MCF 10A (cell line): ENCODE measurements at places on chromosomes 1 and 21. TPM values are rescaled to one million over a fixed set of nuclear protein-coding genes. Genes with fewer than 3 reads are reported as not detected.

DNA sequence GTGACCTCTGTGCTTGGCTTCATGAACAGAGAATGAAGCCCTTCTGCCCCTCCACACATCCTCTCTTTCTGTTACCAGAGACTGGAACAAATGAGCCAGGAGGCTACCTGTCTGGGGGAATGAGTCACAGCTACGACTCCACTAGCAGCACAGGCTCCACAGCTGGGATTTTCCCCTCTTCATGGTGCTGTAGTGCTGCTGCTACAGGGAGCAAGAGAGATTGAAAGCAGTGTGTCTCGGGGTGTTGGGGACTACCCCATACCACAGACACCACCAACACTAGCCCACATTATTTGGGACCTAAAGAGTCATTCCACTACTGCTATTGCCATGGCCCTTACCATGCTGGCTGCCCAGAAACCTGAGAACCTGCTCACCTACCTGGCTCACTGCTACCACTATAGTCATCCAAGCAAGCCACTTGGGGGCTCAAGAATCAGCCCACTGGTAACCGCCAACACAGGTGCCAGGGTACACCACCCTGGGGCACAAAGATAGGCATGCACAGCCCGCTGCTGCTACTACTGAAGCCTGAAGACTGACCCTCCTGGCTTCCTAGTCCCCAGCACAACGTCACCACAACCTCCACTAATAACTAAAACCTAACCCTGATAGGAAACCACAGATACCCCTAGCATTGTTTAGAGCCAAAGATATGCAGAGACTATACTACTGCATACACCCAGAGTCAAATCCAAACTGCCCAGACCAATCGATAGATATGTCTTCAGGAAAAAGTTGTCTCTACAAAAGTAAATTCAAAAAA, 17.7 kb downstream of the CD1E start:
- H3K4me1 ChIP-seq, result no peaks in the 10 kb centered on the region
- H3K36me3 ChIP-seq, result no peaks in the 10 kb centered on the region
- DNase-seq, result peak; percentile 34
- peaks cover 49% of the 10 kb centered on the region for H3K27me3 ChIP-seq

- no peak for DNase-seq
- no peaks in the 10 kb centered on the region for H3K36me3 ChIP-seq
- no peak overlapping the region for H3K4me3 ChIP-seq
- no peaks in the 10 kb centered on the region for H3K27me3 ChIP-seq
- no peak overlapping the region for H3K27ac ChIP-seq
- peaks cover 14% of the 10 kb centered on the region for H3K4me1 ChIP-seq
These were observed 67.8 kb downstream of the ITPKB start for GRCh38 chr1:226671277-226671676.

Gene OR2T29
- total RNA-seq, result not detected in 2 replicates

GRCh38 chr1:45730780-45731319, 19.6 kb downstream of the IPP start:
- no peak for DNase-seq
- H3K27ac ChIP-seq, result no peak overlapping the region
- no peaks in the 10 kb centered on the region for H3K4me1 ChIP-seq
- H3K27me3 ChIP-seq, result no peaks in the 10 kb centered on the region
- peaks cover 24% of the 10 kb centered on the region for H3K36me3 ChIP-seq

GRCh38 chr1:155892796-155893195, 18.4 kb downstream of the RIT1 start:
- no peaks in the 10 kb centered on the region for H3K27me3 ChIP-seq
- peak overlapping the region; percentile 93 for H3K27ac ChIP-seq
- peaks cover 21% of the 10 kb centered on the region for H3K36me3 ChIP-seq
- peak overlapping the region; percentile 53 for H3K4me3 ChIP-seq
- peaks cover 16% of the 10 kb centered on the region for H3K4me1 ChIP-seq

Gene CRABP2
- 0.98 and 1.9 TPM in 2 replicates for total RNA-seq

Gene SLC2A1
- 87.5 and 95.0 TPM in 2 replicates for total RNA-seq

DNA sequence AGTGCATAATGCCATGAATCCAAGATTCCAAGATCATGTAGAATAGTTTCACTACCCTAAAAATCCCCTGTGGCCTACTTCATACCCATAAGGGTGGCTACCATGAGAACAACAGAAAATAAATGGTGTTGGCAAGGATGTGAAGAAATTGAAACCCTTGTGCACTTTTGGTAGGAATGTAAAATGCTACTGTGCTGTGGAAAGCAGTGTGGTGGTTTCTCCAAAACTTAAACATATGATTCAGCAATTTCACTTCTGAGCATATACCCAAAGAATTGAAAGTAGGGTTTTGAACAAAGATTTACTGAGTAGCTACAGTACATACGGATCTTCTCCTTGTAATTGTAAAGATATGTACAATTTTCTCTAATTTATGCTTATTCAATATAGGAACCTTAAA, 16.0 kb downstream of the FNBP1L start:
- DNase-seq, result no peak
- no peaks in the 10 kb centered on the region for H3K27me3 ChIP-seq
- no peaks in the 10 kb centered on the region for H3K36me3 ChIP-seq
- no peak overlapping the region for H3K4me3 ChIP-seq
- no peak overlapping the region for H3K27ac ChIP-seq

DNA sequence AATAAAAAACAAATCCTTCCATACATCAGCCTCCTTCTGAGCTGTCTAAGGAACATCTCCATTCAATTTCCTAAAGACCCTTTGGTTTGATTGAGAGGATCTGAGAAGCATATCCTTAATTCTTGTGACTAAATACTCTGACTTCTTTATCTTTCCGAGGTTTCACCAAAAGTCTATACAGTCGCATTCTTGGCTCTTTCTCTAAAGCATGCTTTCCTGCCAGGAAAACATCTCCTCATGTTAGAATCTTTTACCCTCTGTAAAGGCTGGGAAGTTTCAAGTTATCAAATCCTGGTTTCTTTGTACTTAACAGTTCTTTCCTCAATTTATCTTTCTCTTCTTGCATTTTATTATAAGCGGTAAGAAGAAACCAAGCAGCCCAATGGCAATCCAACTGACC, 630.4 kb downstream of the PTPRC start:
- H3K27me3 ChIP-seq, result no peaks in the 10 kb centered on the region
- no peak overlapping the region for H3K4me3 ChIP-seq
- no peak overlapping the region for H3K27ac ChIP-seq
- no peaks in the 10 kb centered on the region for H3K36me3 ChIP-seq
- DNase-seq, result no peak

GRCh38 chr1:42806593-42806992, 10.3 kb upstream of the ERMAP start:
- no peaks in the 10 kb centered on the region for H3K27me3 ChIP-seq
- H3K4me1 ChIP-seq, result no peaks in the 10 kb centered on the region
- peaks cover 5% of the 10 kb centered on the region for H3K36me3 ChIP-seq

GRCh38 chr1:190747704-190748103, 270.0 kb upstream of the BRINP3 start:
- no peaks in the 10 kb centered on the region for H3K27me3 ChIP-seq
- no peak overlapping the region for H3K4me3 ChIP-seq
- H3K27ac ChIP-seq, result no peak overlapping the region
- no peaks in the 10 kb centered on the region for H3K36me3 ChIP-seq

DNA sequence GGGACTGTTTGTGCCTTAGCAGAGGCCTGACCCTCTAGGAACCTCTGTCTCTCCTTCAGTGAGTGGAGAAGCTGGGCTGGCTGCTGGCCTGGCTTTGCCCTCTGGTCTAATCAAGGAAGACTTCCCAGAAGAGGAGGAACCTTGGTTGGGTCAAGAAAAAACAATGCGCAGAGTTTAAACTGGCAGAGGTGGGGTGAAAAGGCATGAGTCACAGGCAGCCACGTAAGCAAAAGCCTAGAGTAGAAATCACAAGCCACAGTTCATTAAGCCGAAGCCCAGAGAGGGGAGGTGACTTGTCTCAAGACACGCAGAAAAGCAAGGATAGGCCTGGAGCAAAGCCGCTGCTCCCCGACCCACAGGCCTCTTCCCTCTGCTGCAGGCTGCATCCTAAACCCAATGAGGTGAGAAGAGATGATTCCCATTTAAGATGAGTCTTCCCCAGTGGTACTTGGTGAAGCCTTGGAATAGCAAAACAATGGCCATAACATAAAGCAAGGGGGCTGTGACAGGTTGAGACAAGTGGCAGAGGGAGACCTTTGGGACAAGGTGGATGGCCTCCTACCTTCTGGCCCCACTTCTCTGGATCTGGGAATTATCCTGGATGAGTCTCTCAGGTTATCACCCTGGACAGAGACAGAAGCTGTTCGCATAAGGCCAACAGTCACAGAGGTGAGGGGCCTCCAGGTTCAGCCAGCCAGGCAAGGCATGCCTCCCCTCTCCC, 7.7 kb downstream of the PDZK1IP1 start:
- DNase-seq, result peak; percentile 90
- peak overlapping the region; percentile 41 for H3K27ac ChIP-seq
- no peak overlapping the region for H3K4me3 ChIP-seq
- H3K27me3 ChIP-seq, result no peaks in the 10 kb centered on the region

DNA sequence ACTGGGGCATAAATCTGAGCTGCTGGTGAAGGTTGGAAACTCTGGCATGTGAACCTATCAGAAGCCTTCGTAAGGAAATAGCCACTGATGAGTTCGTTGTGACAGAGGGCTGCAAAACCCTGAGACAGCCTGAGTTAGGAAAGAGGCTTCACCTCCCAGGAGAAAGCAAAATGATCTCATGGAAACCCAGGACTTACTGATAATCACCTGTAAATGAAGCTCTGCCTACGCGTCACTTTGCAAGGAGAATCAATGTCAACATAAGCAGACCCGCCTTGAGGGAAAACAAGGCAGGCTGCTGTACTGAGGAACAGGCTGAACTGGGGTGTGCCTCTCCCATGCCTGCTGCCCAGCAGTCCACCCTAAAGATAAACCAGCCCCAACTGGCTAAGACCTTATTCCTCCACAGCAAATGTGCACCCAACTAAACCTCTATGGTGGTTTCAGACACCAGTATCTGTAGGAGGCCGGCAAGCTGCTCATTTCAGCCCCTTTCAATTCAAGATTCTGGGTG, 46.8 kb upstream of the SLC44A3 start:
- peaks cover 4% of the 10 kb centered on the region for H3K4me1 ChIP-seq
- H3K27ac ChIP-seq, result no peak overlapping the region
- H3K36me3 ChIP-seq, result no peaks in the 10 kb centered on the region

Gene ZNF326
- total RNA-seq, result 28.9 and 32.9 TPM in 2 replicates

Gene CD48
- total RNA-seq, result not detected in 2 replicates

Gene OXCT2
- not detected in 2 replicates for total RNA-seq

Gene LZIC
- 37.2 and 42.6 TPM in 2 replicates for total RNA-seq

DNA sequence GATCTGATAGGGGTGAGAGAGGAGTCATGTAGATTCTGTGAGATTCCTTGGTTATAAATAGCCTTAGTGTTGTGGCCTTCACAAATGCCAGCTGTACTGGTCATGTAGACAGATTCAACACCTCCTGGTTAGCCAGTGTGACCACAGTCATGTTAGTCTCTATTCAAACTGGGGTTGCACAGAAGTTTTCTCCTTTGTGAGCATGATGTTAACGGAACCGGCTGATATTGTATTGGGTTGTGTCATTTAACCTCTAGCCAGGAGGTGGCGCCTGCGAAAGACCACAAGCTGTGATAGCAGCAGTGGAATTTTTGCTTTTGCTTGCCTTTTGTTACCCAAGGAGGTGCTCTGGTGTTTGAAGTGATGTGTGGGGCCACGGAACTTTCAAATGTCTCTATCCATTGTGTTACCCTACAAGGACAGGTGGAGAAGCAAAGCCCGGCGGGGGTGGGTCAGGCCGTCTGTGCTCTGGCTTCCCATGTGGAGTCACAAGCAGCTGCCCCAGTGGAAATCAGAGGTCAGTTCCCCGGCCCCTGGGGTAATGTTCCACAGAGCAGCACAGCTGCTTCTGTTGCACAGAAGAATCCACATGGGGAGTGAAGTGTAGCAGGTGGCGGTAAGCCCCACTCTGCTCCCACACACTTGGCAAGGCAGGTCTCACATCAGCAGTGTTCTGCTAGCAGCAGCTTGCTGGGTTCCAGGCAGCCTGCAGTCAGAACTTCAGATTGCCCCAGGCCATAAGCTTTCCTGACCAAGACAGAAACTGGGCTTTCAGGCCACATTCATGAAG, 112.6 kb downstream of the ADAMTS1 start:
- H3K36me3 ChIP-seq, result no peaks in the 10 kb centered on the region
- no peak overlapping the region for H3K27ac ChIP-seq
- H3K4me1 ChIP-seq, result no peaks in the 10 kb centered on the region
- no peaks in the 10 kb centered on the region for H3K27me3 ChIP-seq
- DNase-seq, result peak; percentile 51

DNA sequence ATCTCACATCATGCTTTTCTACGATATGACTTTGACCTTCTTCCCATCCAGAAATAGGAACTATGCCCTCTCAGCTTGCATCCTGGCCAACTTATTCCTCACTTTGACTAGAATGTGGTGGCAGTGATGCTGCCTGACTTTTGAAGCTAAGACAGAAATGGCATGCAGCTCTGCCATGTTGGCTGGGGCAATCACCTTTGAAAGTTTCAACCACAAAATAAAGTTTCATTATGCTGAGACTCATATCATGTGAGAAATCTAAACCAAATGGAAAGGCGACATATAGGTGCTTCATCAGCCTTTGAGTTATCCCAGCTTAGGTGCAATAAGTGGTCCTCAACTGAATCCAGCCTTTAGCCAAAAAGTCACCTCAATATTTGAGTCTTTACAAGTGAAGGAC, 370.0 kb upstream of the CHRM3 start:
- H3K27me3 ChIP-seq, result no peaks in the 10 kb centered on the region
- H3K27ac ChIP-seq, result no peak overlapping the region
- no peak overlapping the region for H3K4me3 ChIP-seq
- DNase-seq, result no peak
- no peaks in the 10 kb centered on the region for H3K4me1 ChIP-seq

GRCh38 chr1:117147856-117148588, 26.5 kb upstream of the TRIM45 start:
- H3K4me3 ChIP-seq, result peak overlapping the region; percentile 13
- H3K36me3 ChIP-seq, result no peaks in the 10 kb centered on the region
- peaks cover 29% of the 10 kb centered on the region for H3K4me1 ChIP-seq

- no peak overlapping the region for H3K27ac ChIP-seq
- peaks cover 6% of the 10 kb centered on the region for H3K4me1 ChIP-seq
- DNase-seq, result no peak
- no peak overlapping the region for H3K4me3 ChIP-seq
These were observed 981.7 kb upstream of the NCAM2 start for GRCh38 chr21:20016435-20017005.

GRCh38 chr21:31050577-31051157, 12.4 kb upstream of the KRTAP19-8 start:
- DNase-seq, result no peak
- H3K27me3 ChIP-seq, result peaks cover 19% of the 10 kb centered on the region
- no peak overlapping the region for H3K4me3 ChIP-seq
- H3K27ac ChIP-seq, result no peak overlapping the region
- no peaks in the 10 kb centered on the region for H3K4me1 ChIP-seq

DNA sequence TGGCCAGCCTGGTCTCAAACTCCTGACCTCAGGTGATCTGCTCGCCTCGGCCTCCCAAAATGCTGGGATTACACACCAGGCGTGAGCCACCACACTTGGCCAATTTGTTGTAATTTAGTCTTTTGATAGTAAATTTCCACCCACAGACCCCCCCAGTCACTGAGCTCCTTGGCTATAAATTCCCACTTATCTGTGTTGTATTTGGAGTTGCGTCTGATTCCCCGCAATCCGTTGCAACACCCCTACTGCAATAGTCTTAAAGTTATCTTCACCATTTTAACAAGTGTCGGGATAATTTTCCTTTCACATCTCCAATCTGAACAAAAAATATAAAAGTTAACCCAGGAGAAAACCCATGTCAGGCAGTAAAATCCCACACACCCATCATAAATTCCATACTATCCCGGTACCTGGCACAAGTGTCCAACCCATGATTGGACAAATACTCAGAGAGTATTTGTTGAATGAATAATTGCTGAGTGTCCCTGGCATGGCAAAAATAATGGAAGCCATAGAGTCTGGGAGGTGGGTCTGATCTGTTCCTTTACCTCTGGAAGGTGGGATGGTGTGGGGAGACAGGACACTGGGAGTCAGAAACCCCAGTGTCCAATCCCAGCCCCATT, 9.3 kb upstream of the CNR2 start:
- no peaks in the 10 kb centered on the region for H3K4me1 ChIP-seq
- no peak for DNase-seq
- H3K4me3 ChIP-seq, result no peak overlapping the region
- H3K36me3 ChIP-seq, result peaks cover 4% of the 10 kb centered on the region
